ENCODE measurements at places on chromosomes 16 and 17.

GRCh38 chr16:3467921-3468320 lies 24.4 kb downstream of the NAA60 start:
- peaks cover 6% of the 10 kb centered on the region for H3K4me1 ChIP-seq
- no peak overlapping the region for H3K4me3 ChIP-seq
- H3K27me3 ChIP-seq = no peaks in the 10 kb centered on the region
- peaks cover 42% of the 10 kb centered on the region for H3K36me3 ChIP-seq

DNA sequence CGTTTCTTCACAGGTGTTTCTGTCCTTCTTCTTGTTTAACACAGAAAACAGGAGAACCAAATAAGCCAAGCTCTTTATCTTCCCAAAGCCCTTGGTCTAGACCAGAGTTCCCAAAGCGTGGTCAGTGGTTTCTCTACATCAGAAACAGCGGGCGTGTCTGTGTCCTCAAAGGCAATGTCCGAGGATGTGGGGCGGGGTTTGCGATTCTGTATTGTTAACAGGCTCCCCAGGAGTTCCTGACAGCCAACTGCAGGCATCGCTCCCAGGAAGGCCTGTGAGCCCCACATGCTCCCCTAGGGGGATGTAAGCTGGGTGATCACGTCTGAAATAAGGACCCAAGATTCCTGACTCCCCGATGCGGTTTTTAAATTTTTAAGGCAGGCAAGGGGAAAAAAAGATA lies 28.4 kb upstream of the SLC25A19 start:
- no peak overlapping the region for H3K4me3 ChIP-seq
- peaks cover 31% of the 10 kb centered on the region for H3K4me1 ChIP-seq
- DNase-seq = no peak
- H3K27me3 ChIP-seq = no peaks in the 10 kb centered on the region
- peaks cover 37% of the 10 kb centered on the region for H3K36me3 ChIP-seq

DNA sequence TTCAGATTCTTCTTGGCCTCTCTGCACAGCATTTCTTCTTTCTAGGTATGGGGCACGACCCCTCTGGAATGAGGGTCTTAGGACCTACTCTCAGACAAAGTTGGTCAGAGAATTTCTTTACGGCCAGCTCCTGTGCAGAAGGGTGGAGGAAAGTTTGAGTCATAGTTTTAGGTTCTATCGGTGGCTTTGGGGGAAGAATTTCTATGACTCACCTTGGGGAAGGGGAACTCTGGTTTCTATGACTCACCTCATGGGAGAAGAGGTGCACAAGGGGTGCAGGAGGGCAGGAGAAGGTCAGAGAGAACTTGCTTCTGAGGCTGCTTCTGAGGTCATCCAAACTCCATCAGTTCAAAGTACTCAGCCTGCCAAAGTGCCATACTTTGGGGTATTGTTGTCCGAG lies 2.5 kb upstream of the ABCC12 start:
- no peak overlapping the region for H3K4me3 ChIP-seq
- no peaks in the 10 kb centered on the region for H3K4me1 ChIP-seq
- H3K27me3 ChIP-seq = no peaks in the 10 kb centered on the region
- no peak overlapping the region for H3K27ac ChIP-seq

GRCh38 chr17:32806646-32807045 lies 70.3 kb downstream of the MYO1D start:
- no peak for DNase-seq
- no peak overlapping the region for H3K4me3 ChIP-seq
- H3K36me3 ChIP-seq = no peaks in the 10 kb centered on the region
- peaks cover 5% of the 10 kb centered on the region for H3K4me1 ChIP-seq

DNA sequence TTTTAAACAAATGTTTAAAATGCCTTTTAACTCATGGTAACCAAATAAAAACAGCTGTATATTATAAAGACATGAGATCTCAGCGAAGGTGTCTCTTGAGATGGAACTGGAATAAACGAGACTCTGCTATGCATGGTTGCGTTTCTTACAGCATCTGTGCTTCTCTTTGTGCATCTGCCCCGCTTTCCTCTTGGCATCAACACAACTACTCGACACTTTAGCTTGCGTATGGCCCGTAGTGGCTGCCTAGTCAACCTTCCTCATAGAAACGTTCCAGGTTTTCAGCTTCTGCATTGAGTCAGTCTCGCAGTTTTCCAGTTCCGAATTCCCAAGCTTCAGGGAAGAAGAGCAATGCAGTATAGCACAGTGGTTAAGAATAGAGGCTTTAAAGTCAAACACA lies 214.9 kb downstream of the CEP112 start:
- H3K27me3 ChIP-seq = no peaks in the 10 kb centered on the region

GRCh38 chr16:23496821-23497542 lies 13.3 kb downstream of the GGA2 start:
- peaks cover 28% of the 10 kb centered on the region for H3K36me3 ChIP-seq
- peaks cover 12% of the 10 kb centered on the region for H3K4me1 ChIP-seq
- no peaks in the 10 kb centered on the region for H3K27me3 ChIP-seq

- no peaks in the 10 kb centered on the region for H3K36me3 ChIP-seq
- peak within 1 kb of the TSS; percentile 96 for H3K27ac ChIP-seq
- peaks cover 10% of the 10 kb centered on the region for H3K4me1 ChIP-seq
- peak within 1 kb of the TSS; percentile 97 for H3K4me3 ChIP-seq
- H3K27me3 ChIP-seq = no peaks in the 10 kb centered on the region
- peak; percentile 99 for DNase-seq
These were observed at the start of gene SUMO2 for GRCh38 chr17:75182569-75183436. Gene SUMO2 (minus strand): TSS chr17:75182959. CDS start chr17:75182834, 125 bp downstream.

DNA sequence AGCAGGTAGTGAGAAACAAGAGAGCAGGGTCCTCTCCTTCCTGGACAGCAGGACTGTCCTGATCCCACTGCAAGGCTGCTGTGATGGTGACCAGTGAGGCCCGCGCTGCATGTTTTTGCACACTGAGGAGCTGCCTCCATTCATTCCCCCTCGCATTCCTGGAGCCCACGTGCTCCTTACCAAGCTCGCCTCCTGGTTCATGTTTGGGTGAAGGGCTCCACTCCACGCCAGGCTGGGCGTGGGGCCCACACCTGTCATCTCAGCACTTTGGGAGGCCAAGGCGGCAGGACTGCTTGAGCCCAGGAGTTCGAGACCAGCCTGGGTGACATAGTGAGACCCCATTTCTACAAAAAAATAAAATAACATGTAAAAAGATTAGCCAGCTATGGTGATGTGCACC lies 15.4 kb upstream of the FASN start:
- H3K36me3 ChIP-seq = peaks cover 17% of the 10 kb centered on the region
- no peaks in the 10 kb centered on the region for H3K4me1 ChIP-seq
- no peak overlapping the region for H3K27ac ChIP-seq
- no peaks in the 10 kb centered on the region for H3K27me3 ChIP-seq
- no peak for DNase-seq
- no peak overlapping the region for H3K4me3 ChIP-seq

- no peak overlapping the region for H3K4me3 ChIP-seq
- peak; percentile 98 for DNase-seq
- no peaks in the 10 kb centered on the region for H3K27me3 ChIP-seq
These were observed 149.2 kb downstream of the MAF start for GRCh38 chr16:79451196-79451816.

Measured in common myeloid progenitor, CD34-positive (primary cell).